Activated naive CD8-positive, alpha-beta T cell treated with anti-CD3 and anti-CD28 coated beads, Interleukin-2, amount 10 ng/mL, durations not matched to agents 7 days and 5 days (primary cell): ENCODE measurements at places on chromosomes 7 and 10. TPM values are rescaled to one million over a fixed set of nuclear protein-coding genes. Genes with fewer than 3 reads are reported as not detected.

Gene CLIP2
- total RNA-seq = 3.0 TPM

DNA sequence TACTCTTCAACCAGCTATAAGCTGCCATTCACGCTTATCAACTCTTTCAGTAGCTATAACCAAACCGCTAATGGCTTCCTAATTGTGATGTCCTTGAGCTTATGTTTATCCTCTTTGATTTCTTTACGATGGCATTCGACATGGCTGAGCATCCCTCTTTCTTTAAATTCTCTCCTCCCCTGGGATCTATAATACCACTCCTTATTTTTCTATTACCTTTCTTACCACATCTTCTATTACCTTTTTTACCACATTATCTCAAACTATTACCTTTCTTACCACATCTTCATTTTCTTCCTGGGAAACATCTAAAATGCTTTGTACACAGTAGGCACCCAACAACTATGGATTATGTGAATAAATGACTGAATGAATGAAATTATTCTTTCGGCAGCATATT lies 13.1 kb downstream of the ZCWPW1 start:
- H3K4me1 ChIP-seq = peaks cover 14% of the 10 kb centered on the region
- no peak overlapping the region for H3K4me3 ChIP-seq
- peaks cover 2% of the 10 kb centered on the region for H3K27me3 ChIP-seq
- no peak for DNase-seq
- H3K36me3 ChIP-seq = no peaks in the 10 kb centered on the region

Gene LRIT1
- not detected for total RNA-seq

GRCh38 chr10:28020993-28021982 lies 22.4 kb upstream of the ODAD2 start:
- no peak overlapping the region for H3K4me3 ChIP-seq
- no peak overlapping the region for H3K27ac ChIP-seq
- H3K27me3 ChIP-seq = peaks cover 18% of the 10 kb centered on the region

GRCh38 chr7:78254726-78255055 lies 456.1 kb downstream of the PHTF2 start:
- H3K27me3 ChIP-seq = no peaks in the 10 kb centered on the region
- no peak overlapping the region for H3K4me3 ChIP-seq
- DNase-seq = no peak
- no peaks in the 10 kb centered on the region for H3K4me1 ChIP-seq
- H3K27ac ChIP-seq = no peak overlapping the region

DNA sequence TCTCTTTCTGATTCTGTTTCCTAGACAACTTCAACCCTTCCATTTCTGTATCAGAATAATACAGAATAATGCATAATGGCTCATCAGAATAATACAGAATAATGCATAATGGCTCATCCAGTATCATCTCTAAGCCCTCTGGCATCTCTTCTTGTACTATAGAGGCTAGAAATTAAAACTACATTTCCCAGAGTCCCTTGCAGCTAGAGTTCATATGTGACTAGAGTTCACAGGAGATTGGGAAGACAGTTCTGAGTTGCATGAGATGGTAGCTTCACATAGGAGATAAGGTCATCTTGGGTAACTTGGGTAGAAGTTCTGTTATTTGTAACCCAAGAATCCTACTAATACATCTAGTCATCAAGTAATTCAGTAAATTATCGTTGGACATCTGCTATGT lies 122.9 kb upstream of the NRBF2 start:
- no peak for DNase-seq
- no peak overlapping the region for H3K4me3 ChIP-seq
- no peaks in the 10 kb centered on the region for H3K36me3 ChIP-seq
- H3K27ac ChIP-seq = no peak overlapping the region

Gene SORCS3
- not detected for total RNA-seq

Gene MAGI2
- 0.14 TPM for total RNA-seq

GRCh38 chr10:80413271-80413996 lies 5.1 kb downstream of the PRXL2A start:
- H3K4me3 ChIP-seq = no peak overlapping the region
- peaks cover 24% of the 10 kb centered on the region for H3K4me1 ChIP-seq
- no peak overlapping the region for H3K27ac ChIP-seq
- DNase-seq = no peak
- peaks cover 3% of the 10 kb centered on the region for H3K27me3 ChIP-seq

Gene FANK1
- 0.69 TPM for total RNA-seq

GRCh38 chr10:47038881-47039561 lies 127.8 kb downstream of the PTPN20 start:
- H3K4me1 ChIP-seq = no peaks in the 10 kb centered on the region
- no peaks in the 10 kb centered on the region for H3K36me3 ChIP-seq
- H3K27ac ChIP-seq = no peak overlapping the region
- peaks cover 2% of the 10 kb centered on the region for H3K27me3 ChIP-seq
